NCI-H1436 (cell line): ENCODE measurements at places on chromosomes 12 and 14.

DNA sequence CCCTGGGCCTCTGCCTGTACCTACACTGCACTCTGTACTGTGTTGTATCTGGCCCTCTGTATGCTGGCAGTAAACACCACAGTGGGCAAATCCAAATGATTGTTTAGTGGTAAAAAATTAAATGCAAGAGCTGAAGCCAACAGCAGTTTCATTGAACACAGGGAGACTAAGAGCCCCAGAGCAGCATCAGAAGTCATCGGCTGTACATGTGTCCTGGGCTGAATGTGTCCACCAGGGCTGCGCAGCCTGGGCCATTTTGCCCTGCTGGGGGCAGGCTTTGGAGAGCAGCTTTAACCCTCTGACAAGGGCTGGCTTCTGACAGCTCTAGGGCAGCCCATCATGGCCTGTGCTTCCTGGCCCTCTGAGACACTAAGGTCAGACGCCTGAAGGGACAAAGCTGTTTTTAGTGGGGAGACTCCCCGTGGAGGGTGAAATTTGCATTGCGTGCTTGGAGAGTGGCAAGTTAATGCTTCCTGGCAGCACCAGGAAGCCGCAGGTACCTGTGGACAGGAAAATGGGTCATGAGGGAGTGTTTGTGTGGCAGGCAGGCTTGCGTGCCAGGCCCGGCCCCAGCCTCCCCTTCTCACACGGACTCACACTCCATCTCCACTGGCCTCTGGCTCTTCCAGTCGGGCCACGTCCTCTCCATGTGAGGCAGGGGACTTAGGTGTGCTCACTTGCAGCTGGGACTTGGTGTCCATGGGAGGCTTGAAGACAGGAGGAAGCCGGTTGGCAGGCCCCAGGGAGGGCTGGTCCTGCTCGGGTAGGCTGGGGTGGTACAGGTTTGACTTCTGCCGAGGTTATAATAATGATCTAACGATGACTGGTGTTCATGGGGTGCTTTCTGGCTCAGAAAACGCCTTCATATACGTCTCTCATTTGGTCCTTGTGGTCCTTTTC lies 150.1 kb downstream of the TSPAN9 start:
- no peak for DNase-seq

- no peak for DNase-seq
Measured at GRCh38 chr14:34012978-34013720, 62.3 kb upstream of the EGLN3 start.

DNA sequence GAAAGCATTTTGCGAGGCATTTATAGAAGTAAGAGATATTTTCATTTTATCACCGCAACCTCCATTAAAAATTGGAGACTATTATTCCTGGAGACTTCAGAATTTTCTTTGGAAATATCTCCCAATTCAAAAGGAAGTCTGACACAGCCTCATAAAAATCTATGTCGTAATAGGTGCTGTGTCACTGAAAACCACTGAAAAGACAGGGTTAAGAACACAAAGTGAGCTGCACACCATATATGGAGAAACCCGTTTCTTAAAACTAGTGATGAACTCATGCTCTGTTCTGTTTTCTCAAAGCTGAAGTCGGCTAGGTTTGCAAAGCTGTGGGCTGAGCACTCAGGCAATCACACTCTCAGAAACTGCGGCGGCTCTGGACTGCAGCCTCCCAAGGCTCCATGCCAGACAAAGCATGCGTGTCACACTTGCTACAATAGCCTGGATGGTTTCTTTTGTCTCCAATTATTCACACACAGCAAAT lies at the start of gene GLIPR1:
Gene GLIPR1 (plus strand): TSS at position 287 of the 481 bp plus-strand sequence. CDS start 126 bp downstream, at position 413.
- DNase-seq = no peak

DNA sequence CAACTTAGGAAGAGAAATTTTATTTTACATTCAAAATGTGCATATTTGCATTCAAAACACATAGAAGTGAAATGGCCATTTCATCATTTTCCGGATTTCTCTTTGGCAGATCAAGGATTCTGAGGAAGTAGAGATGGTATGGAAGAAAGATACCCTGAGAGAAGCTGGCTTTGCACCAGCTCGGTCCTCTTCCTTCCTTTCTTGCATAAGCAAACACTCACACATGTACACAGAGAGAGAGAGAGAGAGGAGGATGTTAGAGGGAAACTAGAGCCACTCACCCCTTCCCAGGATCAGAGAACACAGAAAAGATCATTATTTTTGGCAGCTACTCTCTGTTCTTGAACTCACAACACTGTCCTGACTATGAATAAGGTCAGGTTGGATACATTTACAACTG lies 15.6 kb upstream of the PLEKHD1 start:
- DNase-seq = no peak

- DNase-seq = no peak
Measured at GRCh38 chr12:112261559-112261958, 120.7 kb downstream of the HECTD4 start.

DNA sequence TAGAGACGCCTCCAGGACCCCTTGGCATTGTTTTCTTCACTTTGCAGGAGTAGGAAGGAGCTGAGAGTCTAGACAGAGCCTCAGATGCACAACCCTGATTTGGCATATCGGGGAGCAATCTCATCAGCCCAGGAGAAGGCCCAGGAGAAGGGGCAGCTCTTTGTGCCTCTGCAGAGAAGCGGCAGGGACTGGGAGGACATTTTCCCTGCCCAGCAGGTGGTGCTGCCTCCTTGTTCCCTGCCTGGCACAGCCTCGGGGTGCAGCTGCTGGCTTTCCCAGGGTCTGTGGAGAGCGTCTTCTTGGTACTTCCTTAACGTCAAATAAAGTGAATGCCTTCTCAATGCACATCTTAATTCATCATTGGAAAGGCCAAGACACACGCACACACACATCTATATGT lies 419.5 kb downstream of the TMEM121 start:
- DNase-seq = no peak

DNA sequence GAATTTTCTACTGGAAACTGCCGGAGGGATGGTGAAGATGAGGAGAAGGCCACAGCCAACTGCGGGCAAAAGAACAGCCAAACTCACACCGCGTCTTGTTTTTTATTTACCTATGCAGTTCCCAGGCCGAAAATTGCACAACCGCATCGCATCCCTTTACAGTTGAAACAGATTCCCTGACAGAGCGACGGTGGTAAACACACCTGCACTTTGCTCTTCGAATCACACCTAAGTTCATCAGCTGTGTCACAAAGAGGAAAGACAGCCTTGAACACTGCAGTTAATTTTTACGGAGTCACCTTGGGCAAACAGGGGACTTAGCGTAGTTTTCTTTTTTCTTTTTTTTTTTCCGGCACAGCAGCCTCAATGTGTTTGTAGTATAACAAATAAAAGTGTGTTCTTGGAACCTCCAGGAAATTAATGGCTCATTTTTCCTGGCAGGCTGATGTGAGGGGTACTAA lies 272.0 kb upstream of the DIO3 start:
- no peak for DNase-seq

- no peak for DNase-seq
Measured at GRCh38 chr12:95613021-95613420, 61.7 kb upstream of the USP44 start.

DNA sequence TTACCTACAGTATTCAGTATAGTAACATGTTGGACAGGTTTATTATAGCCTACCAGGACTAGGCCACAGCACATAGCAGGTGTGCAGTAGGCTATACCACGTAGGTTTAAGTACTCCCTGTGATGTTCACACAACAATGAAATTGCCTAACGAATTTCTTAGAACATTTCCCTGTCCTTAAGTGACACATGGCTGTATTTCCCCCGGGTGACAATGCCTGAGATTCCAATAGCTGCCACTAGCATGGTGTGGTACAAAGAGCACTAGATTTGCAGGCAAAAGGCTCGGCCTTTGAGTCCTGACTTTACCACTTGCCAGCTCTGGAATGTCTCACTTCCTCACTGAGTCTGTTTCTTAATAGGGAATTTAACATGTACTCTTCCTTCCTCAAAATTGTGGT lies 19.7 kb downstream of the PTPN21 start:
- no peak for DNase-seq

GRCh38 chr14:91114079-91115065 lies 499 bp downstream of the DGLUCY start:
- DNase-seq = peak; percentile 60

- DNase-seq = no peak
Measured at GRCh38 chr14:103997391-103997790, 55.1 kb upstream of the RD3L start.

DNA sequence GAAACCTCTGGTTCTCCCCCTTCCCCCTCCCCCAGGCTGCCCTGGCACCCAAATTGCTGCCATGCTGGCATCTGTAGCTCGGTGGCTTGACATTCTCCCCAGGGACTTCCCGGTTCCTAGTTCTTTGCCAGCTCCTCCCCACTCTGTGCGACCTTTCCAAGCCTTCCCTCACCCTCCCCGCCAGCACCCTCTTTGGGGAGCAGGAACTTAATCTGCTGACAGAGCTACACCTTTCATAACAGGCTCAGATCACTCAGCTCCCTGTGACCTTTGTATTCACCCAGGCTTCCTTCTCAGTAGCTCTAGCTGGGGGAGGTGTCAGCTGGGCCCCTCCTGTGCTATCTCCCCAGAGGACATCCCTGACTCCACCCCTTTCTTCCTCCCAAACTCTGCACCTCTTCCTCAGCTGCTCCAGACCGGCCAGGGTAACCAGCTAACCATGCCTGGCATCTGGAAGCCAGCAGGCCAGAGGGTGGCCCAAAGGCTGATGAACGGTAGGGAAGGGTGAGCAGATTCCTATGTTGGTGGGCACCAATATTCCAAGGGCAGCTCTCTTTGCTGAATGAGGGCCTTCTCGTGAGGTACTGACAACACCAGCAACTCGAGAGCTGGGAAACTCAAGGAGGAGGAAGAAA lies 1.8 kb upstream of the COX14 start:
- DNase-seq = no peak

DNA sequence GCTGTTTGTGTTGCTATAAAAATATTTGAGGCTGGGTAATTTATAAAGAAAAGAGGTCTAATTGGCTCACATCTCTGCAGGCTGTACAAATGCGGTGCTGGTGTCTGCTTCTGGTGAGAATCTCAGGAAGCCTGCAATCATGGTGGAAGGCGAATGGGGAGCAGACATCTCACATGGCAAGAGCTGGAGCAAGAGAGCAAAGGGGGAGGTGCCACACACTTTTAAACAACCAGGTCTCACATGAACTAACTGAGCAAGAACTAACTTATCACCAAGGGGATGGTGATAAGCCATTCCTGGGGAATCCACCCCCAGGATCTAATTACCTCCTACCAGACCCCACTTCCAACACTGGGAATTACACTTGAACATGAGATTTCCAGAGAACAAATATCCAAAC lies 300.7 kb upstream of the MDGA2 start:
- DNase-seq = no peak

GRCh38 chr14:102352213-102352612 lies 10.5 kb downstream of the CINP start:
- no peak for DNase-seq
